ENCODE measurements at places on chromosomes 2 and 18.
A peak's percentile ranks its signal among the peaks of the same experiment; 100 is the strongest.

- no peak for DNase-seq
- no peaks in the 10 kb centered on the region for H3K4me1 ChIP-seq
- H3K27me3 ChIP-seq, result no peaks in the 10 kb centered on the region
- no peak overlapping the region for H3K27ac ChIP-seq
- H3K4me3 ChIP-seq, result no peak overlapping the region
- H3K36me3 ChIP-seq, result no peaks in the 10 kb centered on the region
Observed at GRCh38 chr2:15869396-15869795, 71.0 kb upstream of the MYCN start.

- H3K27ac ChIP-seq, result no peak overlapping the region
- peaks cover 87% of the 10 kb centered on the region for H3K27me3 ChIP-seq
- no peaks in the 10 kb centered on the region for H3K4me1 ChIP-seq
- DNase-seq, result peak; percentile 84
Observed at GRCh38 chr2:170715932-170716777, 1.0 kb downstream of the SP5 start.

DNA sequence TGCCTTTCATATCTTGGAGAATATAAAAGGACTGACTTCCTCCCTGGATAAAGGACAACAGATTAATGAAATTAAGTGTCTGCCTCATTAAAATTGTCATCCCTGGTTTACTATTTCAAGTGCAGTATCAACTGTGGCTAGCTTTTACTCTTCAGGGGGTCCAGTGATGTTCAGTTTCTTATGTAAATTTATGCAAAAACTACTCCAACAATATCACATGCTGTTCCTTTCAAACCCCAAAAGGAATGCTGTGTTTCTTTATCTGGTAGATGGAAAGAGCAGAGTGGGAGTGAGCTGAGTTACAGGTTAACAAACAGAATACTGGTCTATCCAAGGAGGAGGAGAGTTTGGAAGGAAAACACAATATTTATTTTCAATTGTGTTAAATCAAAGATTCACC is 283.7 kb upstream of the VWC2L start:
- no peak overlapping the region for H3K4me3 ChIP-seq
- H3K27me3 ChIP-seq, result no peaks in the 10 kb centered on the region
- no peaks in the 10 kb centered on the region for H3K4me1 ChIP-seq
- no peak for DNase-seq
- H3K36me3 ChIP-seq, result no peaks in the 10 kb centered on the region

DNA sequence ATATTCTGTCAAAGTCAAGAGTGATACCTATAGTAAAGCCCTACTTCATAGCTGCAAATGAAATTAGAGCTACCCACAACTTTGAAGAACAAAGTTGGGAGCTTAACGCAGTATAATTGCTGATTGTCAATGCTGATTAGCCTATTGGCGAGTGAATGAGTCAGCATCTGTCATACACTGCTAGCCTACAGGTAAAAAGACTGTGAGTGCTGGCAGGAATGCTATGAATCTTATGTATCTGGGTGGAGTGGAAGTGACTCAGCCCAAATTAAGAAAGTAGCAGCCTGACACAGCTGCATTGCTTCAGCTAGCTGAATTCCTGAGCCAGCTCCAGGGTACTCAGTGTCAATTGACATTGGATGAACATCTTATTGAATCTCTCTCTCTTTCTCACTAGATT is 179.4 kb upstream of the DCC start:
- no peaks in the 10 kb centered on the region for H3K4me1 ChIP-seq
- DNase-seq, result no peak
- no peak overlapping the region for H3K27ac ChIP-seq
- no peak overlapping the region for H3K4me3 ChIP-seq

DNA sequence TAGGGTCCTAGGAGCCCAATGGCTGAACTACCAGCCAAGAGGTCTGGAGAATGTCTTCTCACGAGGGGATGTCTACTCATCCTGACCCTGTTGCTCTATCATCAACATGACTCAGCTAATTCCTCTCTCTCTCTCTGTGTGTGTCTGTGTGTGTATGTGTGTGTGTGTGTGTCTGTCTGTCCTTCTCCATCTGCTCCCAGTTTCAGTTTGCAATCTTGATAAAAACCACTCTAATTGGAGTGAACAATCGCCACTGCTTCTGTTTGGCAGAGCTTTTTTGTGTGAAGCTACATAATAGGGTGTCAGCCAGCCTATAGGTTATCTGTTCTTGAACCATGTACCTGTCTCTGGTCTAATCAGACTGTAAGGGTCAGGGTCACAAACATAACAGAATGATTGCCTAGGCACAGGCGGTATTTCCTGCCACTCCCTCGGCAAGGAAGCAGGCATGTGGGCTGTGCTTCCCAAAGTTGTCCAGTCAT is 219.8 kb downstream of the SH3BP4 start:
- no peak for DNase-seq
- no peaks in the 10 kb centered on the region for H3K36me3 ChIP-seq
- H3K4me1 ChIP-seq, result peaks cover 33% of the 10 kb centered on the region
- H3K27me3 ChIP-seq, result no peaks in the 10 kb centered on the region
- peak overlapping the region; percentile 91 for H3K27ac ChIP-seq

- H3K4me1 ChIP-seq, result no peaks in the 10 kb centered on the region
- H3K4me3 ChIP-seq, result no peak overlapping the region
- H3K27me3 ChIP-seq, result no peaks in the 10 kb centered on the region
- peaks cover 27% of the 10 kb centered on the region for H3K36me3 ChIP-seq
- H3K27ac ChIP-seq, result no peak overlapping the region
Observed at GRCh38 chr18:79934311-79935097, 16.9 kb downstream of the SLC66A2 start.

GRCh38 chr18:6610466-6610865 is 119.0 kb upstream of the ARHGAP28 start:
- no peaks in the 10 kb centered on the region for H3K4me1 ChIP-seq
- H3K36me3 ChIP-seq, result no peaks in the 10 kb centered on the region
- H3K4me3 ChIP-seq, result no peak overlapping the region
- no peaks in the 10 kb centered on the region for H3K27me3 ChIP-seq
- no peak for DNase-seq
- H3K27ac ChIP-seq, result no peak overlapping the region

DNA sequence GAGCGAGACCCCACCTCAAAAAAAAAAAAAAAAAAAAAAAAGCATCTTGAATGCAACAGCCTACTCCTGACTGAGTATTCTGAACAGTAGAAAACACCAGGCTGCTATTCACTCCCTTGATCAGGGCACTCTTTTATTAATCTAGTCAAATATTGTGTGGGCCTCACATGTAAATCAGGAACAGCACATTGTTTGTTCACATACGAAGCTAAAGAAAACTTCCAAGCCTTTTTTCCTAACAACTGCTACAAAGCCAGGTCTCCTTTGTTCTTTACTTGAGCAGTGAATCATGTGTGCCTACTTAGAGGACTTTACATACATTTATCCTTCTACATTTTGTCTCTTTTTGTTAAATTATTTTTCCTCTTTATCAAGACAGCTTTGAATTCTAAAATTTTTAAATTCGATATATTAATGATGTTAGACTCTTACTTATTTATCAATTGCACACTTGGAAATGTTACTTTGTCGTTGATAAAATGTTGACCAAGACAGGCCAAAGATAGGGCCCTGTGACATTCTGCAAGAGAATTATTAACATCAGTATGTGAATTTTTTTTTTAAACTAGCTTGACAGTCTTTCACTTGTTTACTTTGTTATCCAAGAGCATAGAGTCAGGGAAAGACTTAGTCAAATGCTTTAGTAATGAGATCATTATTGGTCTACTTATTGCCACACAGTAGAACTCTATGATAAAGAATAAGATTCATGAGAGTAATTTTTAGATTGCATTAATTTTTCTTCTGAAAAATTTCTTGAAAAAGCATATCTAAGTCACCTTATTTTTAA is 13.2 kb downstream of the SPATS2L start:
- H3K36me3 ChIP-seq, result no peaks in the 10 kb centered on the region
- peak overlapping the region; percentile 71 for H3K27ac ChIP-seq
- H3K4me3 ChIP-seq, result no peak overlapping the region
- peaks cover 46% of the 10 kb centered on the region for H3K4me1 ChIP-seq
- DNase-seq, result no peak

- H3K27me3 ChIP-seq, result no peaks in the 10 kb centered on the region
- H3K4me1 ChIP-seq, result peaks cover 29% of the 10 kb centered on the region
- DNase-seq, result peak; percentile 38
- H3K27ac ChIP-seq, result no peak overlapping the region
- no peaks in the 10 kb centered on the region for H3K36me3 ChIP-seq
- no peak overlapping the region for H3K4me3 ChIP-seq
Observed at GRCh38 chr2:163665817-163666216, 70.0 kb downstream of the FIGN start.

GRCh38 chr2:122543815-122544214 is 788.4 kb downstream of the TSN start:
- H3K27me3 ChIP-seq, result no peaks in the 10 kb centered on the region
- no peak overlapping the region for H3K4me3 ChIP-seq
- no peaks in the 10 kb centered on the region for H3K36me3 ChIP-seq
- DNase-seq, result peak; percentile 72

- no peaks in the 10 kb centered on the region for H3K36me3 ChIP-seq
- no peaks in the 10 kb centered on the region for H3K27me3 ChIP-seq
- DNase-seq, result no peak
- peaks cover 15% of the 10 kb centered on the region for H3K4me1 ChIP-seq
- no peak overlapping the region for H3K27ac ChIP-seq
- no peak overlapping the region for H3K4me3 ChIP-seq
Observed at GRCh38 chr2:226600802-226601201, 198.8 kb downstream of the IRS1 start.

- no peak for DNase-seq
- no peak overlapping the region for H3K27ac ChIP-seq
- H3K4me1 ChIP-seq, result no peaks in the 10 kb centered on the region
- no peak overlapping the region for H3K4me3 ChIP-seq
Observed at GRCh38 chr18:75116165-75116564, 92.8 kb downstream of the PTGR3 start.

GRCh38 chr2:78839259-78839658 is 186.2 kb upstream of the REG3G start:
- no peaks in the 10 kb centered on the region for H3K27me3 ChIP-seq
- no peaks in the 10 kb centered on the region for H3K4me1 ChIP-seq
- no peak for DNase-seq
- no peak overlapping the region for H3K27ac ChIP-seq
- no peaks in the 10 kb centered on the region for H3K36me3 ChIP-seq

GRCh38 chr2:44805401-44806235 is 135.9 kb upstream of the SIX3 start:
- H3K27ac ChIP-seq, result no peak overlapping the region
- no peak for DNase-seq
- H3K36me3 ChIP-seq, result no peaks in the 10 kb centered on the region
- H3K4me1 ChIP-seq, result no peaks in the 10 kb centered on the region

Data from osteoblast (primary cell).